ENCODE measurements at places on chromosomes 4 and X.

- no peak for DNase-seq
Observed at GRCh38 chr4:129748991-129749390, 653.0 kb downstream of the C4orf33 start.

DNA sequence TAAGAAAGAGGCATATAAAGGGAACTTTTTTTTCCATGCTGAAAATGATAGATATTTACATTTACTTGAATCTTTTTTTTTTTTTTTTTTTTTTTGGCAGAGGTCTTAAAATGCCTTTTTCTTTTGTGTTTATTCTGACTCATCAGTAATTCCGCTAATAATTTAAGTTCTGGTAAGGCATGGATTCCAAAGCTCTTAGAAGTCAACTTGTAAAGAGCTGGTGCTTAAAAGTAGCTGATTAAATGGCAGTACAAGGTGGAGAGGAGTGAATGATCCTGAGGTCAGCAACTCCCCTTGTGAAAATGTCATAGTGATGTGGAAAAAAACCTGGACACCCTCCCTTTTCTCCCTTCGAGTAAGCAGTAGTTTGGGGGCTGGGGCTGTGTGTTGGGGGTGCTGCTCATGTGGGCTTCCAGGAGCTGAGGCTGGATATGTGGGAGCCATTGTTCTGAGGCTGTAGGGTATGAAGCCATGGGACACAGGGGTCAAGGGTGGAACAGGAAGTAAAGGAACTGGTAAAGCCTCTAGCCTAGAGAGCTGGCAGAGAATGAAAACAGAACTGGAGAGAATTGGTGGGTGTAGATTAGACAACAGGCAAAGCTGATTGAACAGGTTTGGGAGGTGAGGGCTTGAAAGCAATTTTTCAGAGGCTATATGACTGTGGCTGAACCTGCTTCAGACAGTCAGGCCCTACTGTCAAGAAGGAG, 41.0 kb upstream of the PITX2 start:
- no peak for DNase-seq

DNA sequence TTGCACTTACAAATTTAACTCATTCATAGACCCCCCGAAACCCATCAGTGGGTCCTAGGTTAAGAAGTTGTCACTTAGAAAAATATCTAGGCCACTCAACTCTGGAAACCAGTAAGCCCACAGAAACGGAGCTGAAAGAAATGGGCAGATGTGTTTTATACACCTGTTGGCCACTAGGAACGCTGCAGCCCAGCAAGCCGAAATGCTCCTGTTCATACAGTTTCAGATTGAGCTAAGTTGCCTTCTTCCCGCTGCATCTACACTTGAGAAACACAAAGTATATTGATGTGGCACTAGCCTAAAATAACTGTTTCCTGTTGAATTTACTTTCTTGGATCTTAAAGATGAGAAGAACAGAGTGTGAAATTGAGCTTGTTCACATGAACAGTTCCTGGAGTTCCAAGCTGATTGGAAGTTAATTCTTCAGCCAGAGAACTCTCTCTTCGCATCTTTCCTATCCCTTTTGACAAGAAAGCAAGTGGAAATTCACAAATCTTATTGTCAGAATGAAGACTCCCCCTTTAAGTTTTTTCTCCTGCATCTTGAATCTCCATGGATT, 174.1 kb downstream of the RBMX2 start:
- no peak for DNase-seq

DNA sequence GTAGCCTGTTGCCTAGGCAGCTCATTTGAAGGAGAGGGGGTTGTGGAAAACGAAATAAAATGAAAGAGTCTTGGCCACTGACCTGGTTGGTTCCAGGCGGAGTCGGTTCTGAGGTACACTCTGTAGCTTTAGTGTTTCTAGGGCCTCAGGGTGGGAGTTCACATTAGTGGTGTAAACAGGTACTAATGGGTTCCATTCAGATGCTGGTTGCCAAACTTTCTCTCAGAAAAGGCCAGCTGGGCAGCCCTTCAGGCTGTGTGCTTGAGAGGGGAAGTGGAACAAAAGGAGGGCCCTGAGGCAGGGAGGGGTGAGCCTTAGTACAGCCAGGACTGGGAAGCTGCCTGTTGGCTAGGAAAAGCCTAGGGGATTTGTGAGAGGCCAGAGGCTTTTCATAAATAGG, 24.8 kb downstream of the NHSL2 start:
- no peak for DNase-seq

Data from T-helper 17 cell (primary cell).